ENCODE measurements at places on chromosomes 6 and 20. TPM values are rescaled to one million over a fixed set of nuclear protein-coding genes. Genes with fewer than 3 reads are reported as not detected.

- DNase-seq = peak; percentile 54
Observed at GRCh38 chr20:1803061-1803931, 91.9 kb upstream of the SIRPA start.

DNA sequence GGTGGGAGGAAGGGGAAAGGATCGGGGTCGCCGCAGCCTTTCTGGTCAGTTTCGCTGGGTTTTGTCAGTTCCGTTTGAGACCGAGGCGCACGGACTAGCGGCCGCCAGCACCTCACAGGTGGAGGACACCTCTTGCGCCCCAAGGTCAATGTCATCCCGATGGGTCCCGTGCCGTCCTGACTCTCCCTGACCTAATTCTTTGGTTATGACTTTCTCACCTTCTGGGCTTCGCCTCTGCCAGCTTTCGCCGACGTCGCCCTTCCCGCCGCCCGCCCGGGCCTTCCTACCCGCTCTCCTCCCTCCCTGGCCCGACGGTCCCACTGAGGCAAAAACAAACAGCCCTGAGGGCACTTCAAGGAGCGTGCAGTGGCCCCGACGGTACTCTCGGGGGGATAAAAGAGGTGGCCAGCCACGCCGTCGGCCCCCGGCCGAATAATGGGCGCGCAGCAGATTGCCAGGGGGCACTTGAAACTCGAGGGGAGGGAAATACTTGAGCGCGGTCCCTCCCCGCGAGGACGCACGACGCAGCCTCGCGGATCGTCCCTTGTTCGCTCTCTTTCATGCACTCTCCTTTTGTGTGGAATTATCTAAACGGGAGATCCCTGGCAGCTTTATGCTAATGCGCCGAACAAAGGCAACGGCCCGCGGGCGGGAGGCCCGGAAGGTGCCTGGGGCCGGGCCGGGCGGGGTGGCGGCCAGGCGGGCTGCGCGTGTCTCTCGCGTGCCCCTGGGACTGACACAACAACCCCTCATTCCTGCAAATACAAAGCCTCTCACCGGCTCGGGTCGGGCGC is 3.9 kb upstream of the INSM1 start:
- no peak for DNase-seq

GRCh38 chr20:1310071-1310470 is 18.9 kb downstream of the SDCBP2 start:
- no peak for DNase-seq

DNA sequence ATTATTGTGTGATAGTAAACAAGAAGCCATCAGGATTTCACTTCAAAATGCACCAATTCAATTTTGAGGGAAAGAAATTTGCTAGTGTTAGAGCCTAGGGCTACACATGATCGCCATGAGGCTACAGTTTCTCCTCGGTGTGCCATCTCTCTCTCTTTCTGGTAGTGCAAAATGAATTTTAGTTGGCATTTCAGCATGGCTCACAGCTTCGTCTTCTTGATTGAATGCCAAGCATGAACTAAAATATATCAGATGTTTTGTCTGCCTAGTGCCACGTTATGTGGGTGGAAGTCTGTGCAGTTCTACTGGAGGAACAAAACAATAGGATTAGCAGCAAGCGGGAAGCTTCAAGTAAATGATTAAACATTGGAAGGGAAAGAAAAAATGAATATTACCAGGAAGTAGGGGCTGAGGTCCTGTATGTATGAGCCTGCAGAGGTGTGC is 6.8 kb upstream of the MRAP2 start:
- no peak for DNase-seq

Gene CFAP61
- total RNA-seq = not detected

Gene TCF21
- total RNA-seq = not detected

Gene MOG
- not detected for total RNA-seq

Gene DDX43
- total RNA-seq = not detected
